HCEC 1CT (cell line): ENCODE measurements at places on chromosomes 1 and 21.

DNA sequence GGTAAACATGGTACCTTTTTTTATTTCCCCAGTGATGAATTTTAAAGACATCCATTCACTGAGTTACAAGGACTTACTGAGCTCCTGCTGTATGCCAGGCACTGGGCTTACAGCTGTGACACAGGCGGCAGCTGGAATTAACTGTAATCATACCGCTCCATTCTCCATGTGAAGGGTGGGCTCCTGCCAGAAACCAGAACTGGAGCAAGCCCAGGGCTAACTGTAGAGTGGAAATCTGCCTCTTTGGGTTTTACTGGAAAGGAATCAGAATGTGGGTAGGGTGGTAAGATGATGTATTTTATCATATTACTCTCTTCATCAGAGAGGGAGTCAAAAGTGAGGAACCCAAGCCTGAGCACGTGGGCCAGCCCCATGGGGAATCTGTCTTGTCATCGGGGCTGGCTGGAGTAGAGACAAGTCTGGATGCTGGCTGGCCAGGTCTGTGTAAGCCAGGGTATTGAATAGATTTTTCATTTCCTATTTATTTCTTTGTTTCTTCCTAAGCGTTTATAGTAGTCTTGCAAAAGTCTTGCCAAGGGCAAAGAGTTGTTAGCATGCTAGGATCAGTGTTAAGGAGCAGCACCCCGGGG, 21.5 kb downstream of the FGGY start:
- DNase-seq: no peak

GRCh38 chr1:17776426-17776825, 21.3 kb downstream of the ACTL8 start:
- no peak for DNase-seq

DNA sequence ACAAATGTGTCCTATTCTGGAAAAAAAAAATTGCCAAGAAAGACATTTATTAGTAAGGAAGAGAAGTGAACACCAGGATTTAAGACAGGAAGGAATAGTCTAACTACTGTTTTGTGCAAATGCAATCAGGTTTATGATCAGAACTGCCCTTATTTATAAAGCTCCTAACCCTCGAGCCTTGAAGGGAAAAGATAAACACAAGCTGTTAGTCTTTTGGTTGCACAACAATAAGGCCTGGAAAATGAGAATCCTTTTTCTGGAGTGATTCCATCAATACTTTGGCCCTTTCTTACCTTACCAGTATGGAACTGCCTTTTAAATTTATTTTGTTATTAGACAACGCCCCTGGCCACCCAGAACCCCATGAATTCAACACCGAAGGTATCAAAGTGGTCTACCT, 52.9 kb downstream of the SNRPE start:
- peak; percentile 43 for DNase-seq

DNA sequence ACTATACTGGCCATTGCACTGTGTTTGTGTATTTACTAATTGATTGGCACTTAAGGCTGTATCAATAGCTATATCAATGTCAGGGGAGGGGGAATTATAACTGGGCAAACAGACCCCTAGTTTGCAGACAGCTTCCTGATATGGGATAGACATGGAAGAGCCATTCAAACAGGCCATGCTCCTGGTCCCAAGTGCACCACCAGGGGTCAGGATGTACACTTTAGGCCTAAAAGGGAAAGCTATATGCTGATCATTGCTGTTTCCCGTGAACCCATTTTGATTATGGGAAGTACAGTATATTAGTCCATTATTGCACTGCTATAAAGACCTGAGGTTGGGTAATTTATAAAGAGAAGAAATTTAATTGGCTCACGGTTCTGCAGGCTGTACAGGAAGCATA, 124.9 kb upstream of the BACE2 start:
- DNase-seq: no peak

DNA sequence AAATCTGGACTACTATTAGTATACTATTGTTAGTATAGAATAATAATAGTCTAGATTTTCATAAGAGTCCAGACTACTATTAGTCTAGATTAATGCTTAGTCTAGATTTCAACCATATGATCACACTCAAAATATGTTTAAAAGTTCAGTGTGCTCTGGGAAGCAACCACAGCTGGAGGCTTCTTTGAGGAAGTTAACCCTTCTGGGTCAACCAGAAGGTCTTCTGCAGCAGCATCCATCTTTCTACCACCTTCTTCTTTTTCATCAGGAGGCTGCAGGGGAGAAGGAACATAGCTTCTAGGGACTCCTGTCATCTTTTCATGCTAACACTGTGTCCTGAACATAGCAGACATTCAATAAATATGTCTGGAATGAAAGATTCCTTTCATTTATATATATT, 51.2 kb upstream of the DNAJC6 start:
- DNase-seq: no peak

GRCh38 chr1:223358826-223359225, 5.2 kb downstream of the SUSD4 start:
- DNase-seq: no peak

- no peak for DNase-seq
These were observed 245.5 kb downstream of the RPS6KC1 start for GRCh38 chr1:213296558-213296957.

- DNase-seq: no peak
These were observed 16.1 kb upstream of the STMN1 start for GRCh38 chr1:25922056-25922970.

- DNase-seq: peak; percentile 70
These were observed 19.8 kb downstream of the OLFML2B start for GRCh38 chr1:162003830-162004215.

GRCh38 chr1:182703539-182703938, 19.2 kb upstream of the RGS8 start:
- DNase-seq: no peak

- no peak for DNase-seq
These were observed 28.8 kb upstream of the PTGFRN start for GRCh38 chr1:116880917-116881316.

DNA sequence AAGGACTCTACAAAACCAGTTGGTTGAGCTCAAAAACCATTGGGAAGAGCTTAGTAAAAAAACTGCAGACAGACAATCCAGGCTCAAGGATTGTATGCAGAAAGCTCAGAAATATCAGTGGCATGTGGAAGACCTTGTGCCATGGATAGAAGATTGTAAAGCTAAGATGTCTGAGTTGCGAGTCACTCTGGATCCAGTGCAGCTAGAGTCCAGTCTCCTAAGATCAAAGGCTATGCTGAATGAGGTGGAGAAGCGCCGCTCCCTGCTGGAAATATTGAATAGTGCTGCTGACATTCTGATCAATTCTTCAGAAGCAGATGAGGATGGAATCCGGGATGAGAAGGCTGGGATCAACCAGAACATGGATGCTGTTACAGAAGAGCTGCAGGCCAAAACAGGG, 104.0 kb upstream of the BMP8A start:
- DNase-seq: peak; percentile 95

DNA sequence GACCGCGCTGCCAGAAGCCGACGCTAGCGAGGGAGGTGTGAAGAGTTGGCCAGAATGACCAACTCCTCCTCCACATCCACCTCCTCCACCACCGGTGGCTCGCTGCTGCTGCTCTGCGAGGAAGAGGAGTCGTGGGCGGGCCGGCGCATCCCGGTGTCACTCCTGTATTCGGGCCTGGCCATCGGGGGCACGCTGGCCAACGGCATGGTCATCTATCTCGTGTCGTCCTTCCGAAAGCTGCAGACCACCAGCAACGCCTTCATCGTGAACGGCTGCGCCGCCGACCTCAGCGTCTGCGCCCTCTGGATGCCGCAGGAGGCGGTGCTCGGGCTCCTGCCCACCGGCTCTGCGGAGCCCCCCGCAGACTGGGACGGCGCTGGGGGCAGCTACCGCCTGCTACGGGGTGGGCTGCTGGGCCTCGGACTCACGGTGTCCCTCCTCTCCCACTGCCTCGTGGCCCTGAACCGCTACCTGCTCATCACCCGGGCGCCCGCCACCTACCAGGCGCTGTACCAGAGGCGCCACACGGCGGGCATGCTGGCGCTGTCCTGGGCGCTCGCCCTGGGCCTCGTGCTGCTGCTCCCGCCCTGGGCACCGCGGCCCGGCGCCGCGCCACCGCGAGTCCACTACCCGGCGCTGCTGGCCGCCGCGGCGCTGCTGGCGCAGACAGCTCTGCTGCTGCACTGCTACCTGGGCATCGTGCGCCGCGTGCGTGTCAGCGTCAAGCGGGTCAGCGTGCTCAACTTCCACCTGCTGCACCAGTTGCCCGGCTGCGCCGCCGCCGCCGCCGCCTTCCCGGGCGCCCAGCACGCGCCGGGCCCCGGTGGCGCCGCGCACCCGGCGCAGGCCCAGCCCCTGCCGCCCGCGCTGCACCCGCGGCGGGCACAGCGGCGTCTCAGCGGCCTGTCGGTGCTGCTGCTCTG, 1.2 kb downstream of the GPR88 start:
- DNase-seq: no peak

DNA sequence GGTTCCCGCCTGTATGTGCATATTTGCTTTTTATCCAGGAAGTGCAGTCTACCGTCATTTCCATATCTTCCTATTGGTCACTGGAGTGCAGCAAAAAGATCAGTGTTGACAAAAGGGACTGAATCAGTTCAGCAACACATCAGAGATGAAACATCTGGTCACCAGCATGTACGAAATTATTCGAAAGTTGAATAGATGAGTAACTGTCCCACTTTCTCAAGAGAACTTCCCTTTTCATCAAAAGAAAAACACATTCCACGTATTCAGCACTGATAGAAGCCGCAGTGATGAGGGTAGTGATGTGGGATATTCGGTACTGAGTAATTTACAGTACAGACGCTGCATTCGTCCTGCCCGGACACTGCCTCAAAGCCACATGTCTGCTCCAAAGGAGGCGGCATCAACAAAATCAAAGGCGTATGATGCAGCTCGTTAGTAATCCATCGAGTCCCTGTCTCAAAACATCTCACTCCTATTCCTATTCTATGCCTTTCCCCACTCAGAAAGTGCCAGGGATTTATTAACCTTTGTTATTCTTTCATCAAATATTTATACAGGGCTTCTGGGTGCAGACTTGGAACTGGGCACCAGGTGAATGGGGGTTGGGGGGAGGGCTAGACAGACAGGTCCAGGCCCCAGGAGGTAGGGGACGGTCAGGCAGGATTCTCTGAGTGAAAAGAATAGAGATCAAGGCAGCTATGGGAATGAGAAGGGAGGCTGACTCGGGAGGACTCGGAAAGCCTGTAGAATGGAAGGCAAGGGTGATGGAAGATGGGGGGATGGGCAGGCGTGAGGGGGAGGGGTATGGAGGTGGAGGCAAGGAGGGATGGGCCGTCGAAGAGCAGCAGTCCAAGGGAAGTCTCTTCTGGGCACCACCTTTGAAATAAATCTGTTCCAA, 79.5 kb upstream of the SLC45A1 start:
- DNase-seq: peak; percentile 96

DNA sequence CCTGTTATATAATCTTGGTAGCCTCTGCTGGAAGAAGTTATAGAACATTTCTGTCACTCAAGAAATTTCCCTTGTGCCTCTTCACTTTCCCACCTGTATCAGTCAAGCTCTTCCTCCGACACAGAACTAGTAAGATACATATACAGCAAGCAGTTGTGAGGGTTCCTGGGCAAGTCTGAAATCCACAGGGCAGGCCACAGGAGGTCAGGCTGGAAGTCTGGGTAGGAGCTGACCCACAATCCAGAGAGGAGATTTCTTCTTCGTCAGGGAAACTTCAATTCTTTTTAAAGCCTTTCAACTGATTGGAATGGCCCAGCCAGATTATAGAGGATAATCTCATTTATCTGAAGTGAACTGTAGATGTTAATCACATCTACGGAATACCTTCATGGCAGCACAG, 96.4 kb upstream of the FMN2 start:
- DNase-seq: no peak

GRCh38 chr21:21971384-21971783, 973.2 kb downstream of the NCAM2 start:
- no peak for DNase-seq

DNA sequence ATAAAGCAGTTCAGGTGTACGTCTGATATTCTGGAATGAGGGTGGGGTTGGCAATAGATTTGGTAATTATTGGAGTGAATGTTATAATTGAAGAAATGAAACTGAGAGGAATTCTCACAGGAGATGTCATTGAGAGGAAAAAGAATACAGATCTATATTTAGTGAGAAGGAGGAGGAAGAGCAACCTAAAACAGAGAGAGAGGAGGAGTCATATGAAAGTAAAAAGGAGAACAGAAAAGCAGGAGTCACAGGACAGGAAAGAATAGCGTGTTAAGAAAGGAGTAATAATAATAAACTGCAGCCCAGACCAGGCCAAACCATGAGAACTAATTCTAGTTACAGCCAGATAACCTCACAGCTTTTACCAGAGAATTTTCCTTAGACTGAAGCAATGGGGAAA, 62.7 kb upstream of the MROH9 start:
- DNase-seq: no peak

GRCh38 chr1:167301355-167301754, 80.7 kb downstream of the POU2F1 start:
- DNase-seq: no peak
